ENCODE measurements at places on chromosomes 1 and 21.

DNA sequence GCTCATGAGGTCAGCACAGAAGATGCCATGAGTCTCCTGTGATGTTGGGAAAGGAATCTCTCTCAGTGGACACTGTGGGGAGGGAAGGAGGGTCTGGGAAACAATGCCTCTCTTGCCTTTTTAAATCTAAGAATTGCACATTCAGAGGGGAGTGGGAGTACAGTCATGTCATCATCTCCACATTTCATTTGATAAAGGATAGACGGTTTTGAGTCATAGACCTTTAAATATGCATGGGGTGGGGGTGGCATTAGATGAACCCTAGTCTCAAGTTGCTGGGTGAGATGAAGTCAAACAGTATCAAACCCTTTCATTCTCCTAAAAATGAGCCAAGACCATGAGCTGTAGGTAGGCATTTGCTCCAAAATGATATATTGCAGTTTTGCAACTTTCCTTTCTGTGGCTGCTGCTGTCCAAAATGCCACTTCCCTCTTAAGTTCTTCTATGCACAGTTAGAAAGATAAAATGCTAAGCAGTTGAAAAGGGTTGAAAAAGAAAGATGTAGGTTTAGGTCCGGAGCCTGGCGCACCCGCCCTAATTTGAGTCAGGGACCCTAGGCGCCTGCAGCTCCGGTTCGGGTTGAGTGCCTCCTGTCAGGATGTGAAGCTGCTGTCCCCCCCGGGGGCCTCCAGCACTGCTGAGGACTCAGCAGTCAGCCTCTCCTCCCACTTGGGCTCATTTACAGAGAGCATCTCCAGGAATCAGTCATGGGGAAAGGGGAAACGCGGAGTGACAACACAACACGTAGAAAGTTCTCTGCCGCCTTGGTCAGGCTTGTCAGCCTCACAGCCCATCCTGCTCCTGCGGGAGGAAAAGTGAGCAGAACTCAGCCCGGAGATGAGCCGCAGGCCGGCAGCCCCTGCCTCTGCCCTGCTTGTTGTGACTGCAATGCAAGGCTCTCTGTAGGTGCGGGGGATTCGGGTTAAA lies 479.3 kb upstream of the RUNX1 start:
- DNase-seq, result no peak

GRCh38 chr1:47784497-47784822 lies 212.7 kb downstream of the TRABD2B start:
- DNase-seq, result no peak

- no peak for DNase-seq
Observed at GRCh38 chr1:3290915-3291314, 163.6 kb upstream of the ARHGEF16 start.

DNA sequence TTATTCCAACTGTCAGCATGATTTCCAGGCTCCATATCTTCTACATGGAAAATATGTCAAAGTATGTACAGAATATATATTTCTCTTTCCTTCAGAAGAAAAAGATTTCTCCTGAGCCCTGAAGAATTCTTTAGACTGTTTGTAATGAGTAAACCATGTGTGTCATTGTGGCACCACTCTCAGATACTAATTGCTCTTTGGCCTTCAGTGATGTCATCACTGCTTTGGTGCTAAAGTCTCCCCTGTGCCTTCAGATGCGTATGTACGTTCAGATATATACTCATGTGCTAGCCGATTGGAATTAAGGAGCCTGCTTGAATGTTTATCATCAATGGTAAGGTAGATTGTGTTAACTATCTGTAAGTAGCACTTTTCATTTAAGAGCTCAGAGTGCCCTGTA lies 20.6 kb upstream of the NBL1 start:
- no peak for DNase-seq

Measured in foreskin melanocyte (primary cell).